ENCODE measurements at places on chromosomes 12 and 14. TPM values are rescaled to one million over a fixed set of nuclear protein-coding genes. Genes with fewer than 3 reads are reported as not detected.

GRCh38 chr12:79187032-79187431, 322.5 kb downstream of the SYT1 start:
- peak; percentile 48 for DNase-seq

DNA sequence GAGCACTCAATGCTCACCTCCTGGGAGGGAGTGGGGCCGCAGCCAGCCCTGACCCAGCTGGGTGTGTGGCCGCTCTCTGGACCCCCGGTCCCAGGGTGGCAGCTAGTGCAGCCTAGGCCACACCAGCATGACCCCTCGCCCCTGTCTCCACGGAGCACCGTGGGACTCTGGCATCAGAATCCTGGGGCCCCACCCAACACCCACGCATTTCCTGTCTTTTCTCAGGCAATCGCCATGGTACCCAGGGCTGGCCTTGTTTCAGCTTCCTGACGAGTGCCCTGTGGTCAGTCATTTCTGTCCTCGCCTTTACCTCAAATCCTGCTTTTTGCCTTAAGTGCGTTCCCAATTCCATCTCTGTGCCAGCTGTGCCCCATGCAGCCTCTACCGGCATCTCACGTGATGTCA, 15.9 kb downstream of the PACS2 start:
- no peak for DNase-seq

DNA sequence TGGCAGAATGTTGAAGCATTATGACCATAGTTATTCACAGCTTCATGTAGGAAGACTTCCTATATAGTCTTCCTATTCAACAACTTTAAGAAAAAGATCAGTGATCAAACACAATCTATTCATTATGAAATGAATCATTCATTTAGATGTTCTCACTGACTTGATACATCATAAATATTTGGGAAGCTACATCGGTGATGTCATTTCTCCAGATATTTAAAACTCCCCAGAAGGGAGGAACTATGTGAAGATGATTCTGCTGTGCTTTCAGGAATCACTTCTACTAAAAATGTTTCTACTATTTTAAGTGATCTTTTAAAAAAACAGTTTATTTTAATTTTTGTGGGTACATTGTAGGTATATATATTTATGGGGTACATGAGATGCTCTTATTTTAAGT, 316.4 kb downstream of the BCAT1 start:
- no peak for DNase-seq

- no peak for DNase-seq
Observed at GRCh38 chr14:98956661-98957060, 315.3 kb downstream of the BCL11B start.

DNA sequence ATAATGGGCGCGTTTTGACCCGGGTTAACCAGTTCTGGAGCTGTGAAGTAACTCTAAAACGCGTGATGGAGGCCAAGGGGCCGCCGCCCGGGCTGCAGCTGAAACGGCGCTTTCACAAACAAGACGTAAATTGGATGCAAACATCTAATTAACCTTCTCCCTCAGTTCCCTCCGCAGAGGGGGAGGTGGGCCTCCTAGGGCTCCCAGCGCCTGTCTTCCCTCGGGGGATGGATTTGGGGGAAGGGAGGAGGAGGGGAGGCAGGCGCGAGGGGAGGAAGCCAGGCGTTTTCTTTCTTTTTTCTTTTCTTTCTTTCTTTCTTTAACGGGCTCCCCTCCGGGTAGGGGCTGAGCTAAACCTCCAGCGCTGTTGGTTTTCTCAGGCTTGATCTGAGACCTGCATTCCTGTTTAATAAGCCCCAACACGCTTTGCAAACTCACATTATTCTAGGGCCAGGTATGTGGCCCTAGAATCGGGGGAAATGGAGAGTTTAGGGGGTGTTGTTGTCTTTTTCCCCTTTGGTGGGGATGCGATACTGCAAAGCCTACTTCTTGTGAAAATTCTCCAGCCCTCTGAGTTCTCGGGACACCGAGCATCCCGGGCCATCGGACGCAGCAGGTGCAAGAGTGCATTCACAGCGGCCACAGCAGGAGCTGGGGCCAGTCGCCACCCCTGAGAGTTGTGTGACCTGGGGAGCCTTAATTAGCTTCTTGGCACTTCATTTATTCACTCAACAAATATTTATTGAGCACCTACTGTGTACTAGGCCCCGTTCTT, 43.6 kb upstream of the LHX5 start:
- DNase-seq: no peak

DNA sequence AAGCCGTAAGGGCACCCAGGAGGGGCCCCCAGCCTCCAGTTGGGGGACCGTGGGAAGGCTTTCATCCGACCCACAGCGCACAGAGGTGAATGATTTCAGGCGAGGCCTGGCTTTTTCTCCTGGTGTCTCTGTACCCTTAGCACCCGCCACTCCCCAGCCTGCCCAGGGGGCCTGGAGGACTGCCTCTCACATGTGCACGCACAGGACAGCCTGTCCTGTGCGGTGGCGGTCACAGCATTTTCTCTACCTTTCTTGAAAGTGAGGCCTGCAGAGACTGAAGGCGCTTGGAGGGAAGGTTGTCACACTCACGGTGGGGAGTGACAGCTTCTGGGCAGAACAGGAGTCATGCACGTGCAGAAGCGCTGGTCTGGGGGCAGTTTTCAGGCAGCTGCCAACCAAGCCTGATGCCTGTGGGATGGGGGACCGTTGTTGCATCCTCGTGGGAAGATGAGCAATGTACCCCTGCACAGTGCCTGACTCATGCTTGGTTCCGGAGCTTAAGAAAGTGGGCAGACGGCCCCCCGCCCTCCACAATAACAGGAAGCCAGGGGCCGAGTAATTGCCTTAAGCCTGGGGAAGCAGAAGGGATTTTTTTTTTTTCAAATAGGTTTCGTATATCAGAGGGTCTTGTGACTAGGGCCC, 148.1 kb downstream of the TSPAN9 start:
- DNase-seq: no peak

DNA sequence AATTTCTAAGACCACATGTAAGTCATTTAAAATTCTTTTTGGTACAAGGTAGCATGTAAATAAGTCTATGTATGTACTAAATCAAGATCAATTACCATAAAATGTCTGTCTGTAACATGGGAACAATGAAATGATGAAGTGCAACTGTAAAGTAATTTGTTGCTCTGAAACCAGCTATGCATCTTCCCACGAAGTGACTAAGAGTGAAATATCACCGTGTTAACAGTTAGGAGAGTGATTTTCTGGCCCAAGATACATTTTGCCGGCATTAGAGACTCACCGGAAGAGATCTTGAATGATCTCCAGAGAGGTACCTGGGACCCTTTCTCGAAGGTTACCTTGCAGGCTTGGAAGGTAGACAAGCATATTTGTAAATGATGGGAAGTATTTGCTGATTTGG, 105.8 kb downstream of the SAMD4A start:
- DNase-seq: no peak

GRCh38 chr12:42968426-42968825, 378.9 kb upstream of the PRICKLE1 start:
- no peak for DNase-seq

DNA sequence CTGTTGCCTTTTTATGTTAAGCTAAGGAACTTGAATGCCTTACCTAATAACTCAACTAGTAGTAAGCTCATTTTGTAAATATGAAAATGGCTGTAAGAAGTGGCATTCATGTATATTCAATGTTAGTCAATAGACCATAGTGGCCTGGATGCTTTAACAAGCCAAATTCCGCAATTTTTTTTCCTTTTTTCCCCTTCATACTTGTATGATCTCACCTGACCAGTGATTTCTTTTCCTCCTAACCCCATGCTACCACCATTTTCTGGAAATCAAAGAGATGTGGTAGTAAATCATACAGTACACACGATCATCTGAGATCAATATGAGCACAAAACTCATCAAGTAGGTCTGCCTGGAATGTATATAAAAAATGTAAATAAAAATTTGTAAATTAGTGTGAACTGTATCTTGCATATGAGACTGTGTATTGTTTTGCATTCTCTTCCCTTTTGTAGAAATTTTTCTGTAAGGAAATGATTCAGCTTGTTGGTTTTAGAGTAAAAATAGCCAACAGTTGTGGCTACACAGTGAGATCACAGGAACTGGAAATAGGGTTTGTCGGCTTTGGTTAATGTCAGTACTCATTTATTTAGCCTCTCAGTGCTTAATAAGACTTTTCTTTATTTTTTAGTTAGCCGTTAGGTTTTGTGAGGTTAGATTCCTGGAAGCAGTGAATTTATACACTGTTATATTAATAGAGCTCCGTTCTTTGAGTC, 62.5 kb downstream of the ETNK1 start:
- no peak for DNase-seq

DNA sequence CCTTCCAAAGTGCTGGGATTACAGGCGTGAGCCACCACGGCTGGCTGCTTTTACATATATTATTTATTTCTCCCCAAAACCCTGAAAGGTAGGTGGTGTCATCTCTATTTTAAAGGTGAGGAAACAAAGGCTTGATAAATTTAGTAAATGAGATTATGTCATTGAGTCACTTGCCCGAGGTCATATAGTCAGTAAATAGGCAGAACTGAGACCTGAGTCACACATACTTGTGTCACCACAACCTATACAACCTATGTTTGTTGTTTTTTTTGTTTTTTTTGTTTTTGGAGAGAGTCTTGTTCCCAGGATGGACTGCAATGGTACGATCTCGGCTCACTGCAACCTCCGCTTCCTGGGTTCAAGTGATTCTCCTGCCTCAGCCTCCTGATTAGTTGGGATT, 12.8 kb downstream of the TSFM start:
- no peak for DNase-seq

GRCh38 chr12:879641-880040, 69.9 kb downstream of the RAD52 start:
- DNase-seq: no peak

- no peak for DNase-seq
Observed at GRCh38 chr12:6866163-6866919, 990 bp upstream of the TPI1 start.

GRCh38 chr12:64008596-64008995, 164.1 kb downstream of the SRGAP1 start:
- no peak for DNase-seq

DNA sequence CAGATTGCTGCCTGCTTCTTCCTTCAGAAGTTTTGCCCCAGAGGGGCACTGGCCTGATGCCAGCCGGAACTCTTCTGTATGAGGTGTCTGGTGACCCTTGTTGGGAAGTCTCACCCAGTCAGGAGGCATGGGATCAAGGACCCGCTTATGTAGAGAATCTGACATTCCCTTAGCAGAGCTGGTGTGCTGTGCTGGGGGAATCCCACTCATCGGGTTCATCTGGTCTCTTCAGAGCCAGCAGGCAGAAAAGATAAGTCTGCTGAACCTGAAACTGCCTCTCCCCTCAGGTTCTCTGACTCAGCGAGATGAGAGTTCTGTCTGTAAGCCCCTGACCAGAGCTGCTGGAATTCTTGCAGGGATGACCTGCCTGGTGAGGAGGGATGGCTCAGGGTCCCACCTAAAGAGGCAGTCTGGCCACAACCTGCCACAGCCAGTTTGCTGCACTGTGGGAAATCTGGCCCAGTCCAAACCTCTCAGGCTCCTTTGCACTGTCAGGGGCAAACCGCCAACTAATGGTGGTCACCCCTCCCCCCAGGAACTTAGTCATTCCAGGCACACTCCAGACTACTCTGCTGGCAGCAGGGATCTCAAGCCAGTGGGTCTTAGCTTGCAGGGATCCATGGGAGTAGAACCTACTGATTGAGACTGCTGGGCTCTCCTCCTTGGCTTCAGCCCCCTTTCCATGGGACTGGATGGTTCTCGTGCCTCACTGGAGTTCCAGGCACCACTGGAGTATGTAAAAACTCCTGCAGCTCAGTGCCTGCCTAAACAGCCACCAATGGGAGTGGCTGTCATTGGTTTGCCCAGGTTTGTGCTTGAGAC, 4.1 kb downstream of the CLEC2D start:
- no peak for DNase-seq

- DNase-seq: peak; percentile 58
Observed at GRCh38 chr12:14554281-14555007, 13.2 kb downstream of the PLBD1 start.

DNA sequence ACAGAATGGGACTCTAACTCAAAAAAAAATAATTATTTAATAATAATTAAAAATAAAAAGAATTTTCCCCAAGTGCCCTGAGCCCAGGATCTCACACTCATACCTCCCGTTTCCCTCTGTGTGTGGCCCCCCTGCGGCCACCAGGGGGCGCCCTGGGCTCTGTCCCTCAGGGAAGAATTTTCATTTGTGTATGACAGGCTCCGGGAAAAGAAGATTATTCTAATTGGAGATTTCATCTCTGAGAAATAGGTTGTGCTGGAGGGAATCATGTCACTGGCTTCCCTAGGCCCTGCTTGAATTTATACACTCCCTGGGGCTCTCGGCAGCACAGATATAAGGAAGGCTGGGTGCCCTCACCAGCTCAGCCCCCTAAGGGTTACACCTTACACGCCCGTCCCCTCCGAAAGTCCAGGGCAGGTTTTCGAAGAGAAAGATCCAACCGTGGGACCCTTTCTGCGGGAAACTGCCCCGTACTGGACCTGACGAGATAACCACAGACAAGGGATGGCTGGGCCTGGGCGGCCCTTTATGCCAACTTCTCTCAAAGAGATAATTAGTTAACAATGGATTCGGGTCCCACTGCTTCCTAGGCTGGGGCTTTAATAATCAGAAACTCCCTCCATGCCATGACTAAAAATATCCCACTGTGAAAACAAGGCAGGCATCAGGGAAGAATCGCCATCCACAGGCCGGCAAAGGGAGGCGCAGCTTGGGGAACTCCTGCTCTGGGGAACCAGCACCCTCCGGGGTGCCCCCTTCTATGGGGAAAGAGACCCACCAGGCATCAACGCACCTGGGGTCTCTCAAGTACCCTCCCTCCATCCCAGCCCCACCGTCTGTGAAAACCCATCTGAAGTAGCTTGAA, 80.7 kb downstream of the KDM2B start:
- DNase-seq: peak; percentile 88

GRCh38 chr14:57061009-57061711, 207.5 kb downstream of the EXOC5 start:
- DNase-seq: no peak

DNA sequence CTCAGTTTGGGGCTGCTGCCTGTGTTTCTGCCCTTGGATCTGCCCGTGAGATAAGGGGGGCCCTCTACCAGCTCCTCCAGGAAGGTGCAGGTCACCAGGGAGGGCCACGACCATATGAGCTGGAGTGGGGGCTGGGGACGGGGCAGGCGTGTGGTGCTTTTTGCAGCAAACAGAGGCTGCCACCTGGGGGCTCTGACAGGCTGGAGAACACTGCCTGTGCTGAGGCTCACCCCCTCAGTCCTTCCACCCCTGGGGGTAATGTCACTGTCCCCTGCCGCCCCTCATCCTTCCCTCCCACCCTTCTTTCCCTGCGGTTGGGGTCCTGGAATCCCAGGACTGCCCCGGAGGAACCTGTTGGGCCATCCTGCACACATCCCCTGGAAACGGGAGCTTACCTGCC, 3.2 kb downstream of the PLD4 start:
- DNase-seq: peak; percentile 2

Gene TEAD4
- total RNA-seq: 1.6 TPM

Gene PCBP2
- total RNA-seq: 280 TPM

Gene RIMBP2
- 14.5 TPM for total RNA-seq

Gene RFX4
- total RNA-seq: 25.9 TPM

Gene LMO3
- total RNA-seq: 62.1 TPM

Gene C12orf60
- total RNA-seq: 4.4 TPM

Gene HRK
- 2.0 TPM for total RNA-seq

Gene CCDC177
- total RNA-seq: 4.5 TPM
